Spinal cord (tissue), 10 donors: ENCODE measurements at places on chromosomes 16 and 17.

DNA sequence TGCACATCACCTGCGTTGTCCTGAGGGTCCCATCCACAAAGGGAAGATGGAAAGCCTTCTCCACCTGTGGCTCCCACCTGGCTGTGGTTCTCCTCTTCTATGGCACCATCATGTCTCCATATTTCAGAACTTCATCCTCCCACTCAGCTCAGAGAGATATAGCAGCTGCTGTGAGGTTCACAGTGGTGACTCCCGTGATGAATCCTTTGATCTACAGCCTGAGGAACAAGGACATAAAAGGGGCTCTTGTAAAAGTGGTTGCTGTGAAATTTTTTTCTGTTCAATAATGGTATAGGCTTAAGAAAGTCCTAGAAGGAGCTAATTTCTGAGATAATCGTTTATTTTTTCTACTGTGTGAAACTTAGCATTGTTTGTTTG, 18.7 kb downstream of the ZNF200 start:
- DNase-seq, result no peak

DNA sequence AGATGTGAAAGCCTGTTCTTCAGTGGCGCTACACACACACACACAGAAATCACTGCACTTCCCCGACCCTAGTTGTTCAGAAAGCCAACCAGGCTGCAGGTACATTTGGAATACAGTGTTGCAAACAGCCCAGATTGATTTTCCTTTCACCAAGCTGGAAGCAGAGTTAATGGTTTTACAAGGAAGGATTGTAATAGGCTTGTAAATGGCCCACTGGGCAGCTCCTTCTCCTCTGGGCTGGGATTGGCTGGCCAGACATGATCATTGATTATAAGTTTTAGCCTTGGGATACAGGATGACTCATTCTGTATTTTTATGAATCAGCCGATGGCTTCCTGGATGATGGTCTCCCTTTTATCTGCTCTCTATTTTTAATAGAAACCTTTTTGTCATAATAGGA, 2.5 kb downstream of the VAT1L start:
- peak; percentile 9 for DNase-seq

DNA sequence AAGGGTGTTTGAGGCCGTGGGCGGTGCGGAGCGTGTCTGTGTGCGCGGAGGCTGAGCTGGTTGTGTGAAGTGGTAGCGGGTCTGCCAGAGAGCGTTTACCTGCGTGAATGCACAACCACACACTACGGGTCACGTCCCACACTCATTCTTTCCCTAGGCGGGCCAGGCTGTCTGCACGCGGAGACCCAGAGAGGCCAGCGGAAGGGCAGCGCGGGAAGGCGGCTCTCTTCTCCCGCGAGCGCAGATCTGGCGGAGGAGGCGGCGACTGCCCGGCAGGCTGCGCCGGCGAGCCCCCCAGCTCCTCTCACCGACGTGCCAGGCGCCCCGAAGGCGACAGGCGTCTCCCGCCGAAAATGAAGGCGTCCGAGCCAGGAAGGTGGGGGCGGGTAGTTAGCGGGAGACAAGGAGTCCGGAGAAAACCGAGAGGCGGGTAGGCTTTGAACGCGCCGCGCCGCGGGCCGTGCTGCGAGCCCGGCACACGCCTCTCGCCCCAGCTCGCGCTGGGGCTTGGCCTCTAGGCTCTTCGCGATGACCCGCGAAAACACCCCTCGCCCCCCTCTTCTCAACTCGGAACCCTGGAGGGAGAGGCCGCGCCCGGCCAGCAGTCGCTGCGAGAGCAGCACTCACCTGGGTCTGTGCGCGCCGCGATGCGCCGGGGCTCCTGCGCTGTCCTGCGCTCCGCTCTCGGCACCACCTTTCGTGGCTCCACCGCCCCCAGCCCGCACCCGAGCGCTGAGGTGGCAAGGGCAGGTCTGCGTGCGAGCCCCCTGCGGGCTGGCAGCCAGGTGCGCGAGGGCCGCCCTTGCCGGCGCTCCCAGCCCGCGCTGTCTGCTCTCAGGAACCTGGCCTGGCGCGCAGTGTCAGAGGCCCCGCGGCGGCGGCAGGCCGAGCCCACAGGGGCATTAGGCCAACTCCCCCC, 2.0 kb upstream of the FOXF1 start:
- no peak for DNase-seq

DNA sequence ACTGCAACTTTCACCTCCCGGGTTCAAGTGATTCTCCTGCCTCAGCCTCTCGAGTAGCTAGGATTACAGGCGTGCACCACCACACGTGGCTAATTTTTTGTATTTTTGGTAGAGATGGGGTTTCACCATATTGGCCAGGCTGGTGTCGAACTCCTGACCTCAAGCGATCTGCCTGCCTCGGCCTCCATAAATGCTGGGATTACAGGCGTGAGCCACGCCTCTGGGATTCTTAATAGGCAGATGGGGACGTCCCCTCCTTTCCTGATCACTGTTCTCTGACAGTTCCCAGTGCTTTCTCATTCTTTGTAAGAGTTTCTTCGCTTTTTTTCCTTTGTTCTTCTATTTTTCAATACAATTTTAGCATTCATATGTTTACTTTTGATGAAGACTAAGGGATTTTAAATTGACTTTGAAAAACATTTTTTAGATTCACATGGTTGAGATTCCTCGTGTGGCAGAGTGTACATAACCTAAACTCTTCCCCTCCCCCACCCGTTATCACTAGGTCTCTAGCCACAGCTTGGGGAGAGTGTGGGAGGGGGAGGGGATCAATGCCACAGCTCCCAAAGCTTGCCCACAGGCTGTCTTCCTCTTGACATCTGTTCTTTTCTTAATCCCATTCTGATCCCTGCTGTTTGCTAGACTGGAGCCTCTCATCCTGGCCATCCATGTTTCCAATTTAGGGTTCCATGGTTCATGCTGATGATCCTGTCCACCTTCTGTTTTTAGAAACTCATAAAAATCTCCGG, 11.0 kb downstream of the ADORA2B start:
- DNase-seq, result no peak

- no peak for DNase-seq
These were observed 90.7 kb upstream of the CREBBP start for GRCh38 chr16:3971261-3971660.

GRCh38 chr16:34802848-34803599, 1343.6 kb downstream of the TP53TG3F start:
- no peak for DNase-seq
